ENCODE measurements at places on chromosomes 2 and 18.

DNA sequence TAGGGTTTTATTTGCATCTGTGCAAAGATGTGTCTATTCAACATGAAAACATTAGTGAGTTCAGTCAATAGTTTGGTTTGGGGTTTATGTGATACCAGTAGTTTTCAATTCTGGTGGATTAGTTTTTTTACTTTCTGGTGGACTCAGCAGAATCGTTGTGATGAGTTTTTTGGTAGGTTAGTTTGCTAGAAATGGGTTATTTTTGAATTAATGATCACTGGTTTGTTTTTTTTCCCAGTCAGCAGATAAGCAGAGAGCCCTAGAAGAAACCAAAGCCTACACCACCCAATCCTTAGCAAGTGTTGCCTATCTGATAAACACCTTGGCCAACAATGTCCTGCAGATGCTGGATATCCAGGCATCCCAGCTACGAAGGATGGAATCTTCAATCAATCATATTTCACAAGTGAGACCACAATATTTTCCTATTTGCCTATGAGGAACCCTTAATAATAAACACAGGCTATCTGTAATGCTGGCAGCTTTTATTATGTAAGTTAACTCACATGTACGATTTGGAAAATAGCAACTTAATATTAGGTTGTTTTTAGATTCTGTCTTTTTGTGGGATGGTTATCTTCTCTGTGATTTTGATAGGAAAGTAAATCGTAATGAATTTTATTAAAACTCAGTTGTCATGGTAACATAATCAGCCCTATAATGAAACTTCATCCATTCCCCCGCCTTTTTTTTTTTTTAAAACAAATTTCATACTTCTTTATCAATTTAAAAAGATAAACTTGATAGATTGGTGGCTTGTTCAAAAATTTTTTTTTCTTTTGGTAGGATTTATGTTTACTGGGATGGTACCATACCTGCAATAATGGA is 38.7 kb downstream of the ABI2 start:
- no peaks in the 10 kb centered on the region for H3K4me1 ChIP-seq
- H3K4me3 ChIP-seq = no peak overlapping the region
- H3K36me3 ChIP-seq = peaks cover 13% of the 10 kb centered on the region
- DNase-seq = no peak

DNA sequence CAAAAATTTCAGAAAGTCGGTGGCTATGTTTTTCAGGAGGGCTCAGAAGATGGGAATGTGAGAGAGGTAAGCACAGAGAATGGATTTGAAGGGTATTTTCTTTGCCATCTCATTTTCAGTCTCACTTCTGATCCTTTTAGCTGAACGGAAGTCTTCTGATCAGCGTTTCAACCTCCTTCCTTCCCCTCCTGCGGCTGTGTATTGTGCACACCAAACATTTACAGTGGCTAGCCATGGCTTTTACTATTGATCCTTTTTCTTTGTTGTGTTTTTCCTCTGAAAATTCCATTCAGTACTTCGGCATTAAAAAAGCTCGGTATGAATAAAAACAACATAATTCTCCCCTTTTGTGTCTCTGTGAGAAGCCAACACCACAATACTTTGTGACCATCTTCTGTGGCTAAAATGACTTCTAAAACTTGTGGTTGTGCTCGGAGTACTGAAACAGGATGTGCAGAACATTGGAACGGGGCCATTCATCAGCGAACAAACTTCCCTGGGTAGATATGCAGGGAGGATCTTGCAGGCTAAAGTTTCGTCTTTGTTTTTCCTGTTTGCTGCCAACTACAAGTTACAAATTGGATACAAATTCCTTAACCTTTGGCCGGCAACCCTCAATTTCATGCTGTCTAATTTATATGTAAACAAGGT is 260.8 kb upstream of the FAM98A start:
- no peak overlapping the region for H3K4me3 ChIP-seq
- H3K27me3 ChIP-seq = no peaks in the 10 kb centered on the region
- H3K4me1 ChIP-seq = no peaks in the 10 kb centered on the region
- H3K27ac ChIP-seq = no peak overlapping the region

- no peaks in the 10 kb centered on the region for H3K4me1 ChIP-seq
- H3K36me3 ChIP-seq = peaks cover 38% of the 10 kb centered on the region
- H3K4me3 ChIP-seq = no peak overlapping the region
- H3K27ac ChIP-seq = no peak overlapping the region
- no peaks in the 10 kb centered on the region for H3K27me3 ChIP-seq
These were observed 67.3 kb downstream of the GORASP2 start for GRCh38 chr2:170996316-170996715.

- peaks cover 1% of the 10 kb centered on the region for H3K27me3 ChIP-seq
- no peaks in the 10 kb centered on the region for H3K4me1 ChIP-seq
- no peak overlapping the region for H3K4me3 ChIP-seq
- no peak for DNase-seq
These were observed 229.0 kb downstream of the MREG start for GRCh38 chr2:215784371-215784783.

GRCh38 chr2:3522961-3523421 is 3.7 kb upstream of the ADI1 start:
- no peak overlapping the region for H3K4me3 ChIP-seq
- no peak for DNase-seq
- H3K36me3 ChIP-seq = peaks cover 5% of the 10 kb centered on the region
- H3K27me3 ChIP-seq = peaks cover 3% of the 10 kb centered on the region
- no peak overlapping the region for H3K27ac ChIP-seq
- H3K4me1 ChIP-seq = peaks cover 30% of the 10 kb centered on the region

- H3K27ac ChIP-seq = no peak overlapping the region
- no peaks in the 10 kb centered on the region for H3K36me3 ChIP-seq
- no peak overlapping the region for H3K4me3 ChIP-seq
These were observed 52.2 kb upstream of the KCNH7 start for GRCh38 chr2:162890690-162891311.

- no peaks in the 10 kb centered on the region for H3K27me3 ChIP-seq
- no peaks in the 10 kb centered on the region for H3K36me3 ChIP-seq
- no peaks in the 10 kb centered on the region for H3K4me1 ChIP-seq
- H3K4me3 ChIP-seq = no peak within 1 kb of the TSS
These were observed at the start of gene SFTPB for GRCh38 chr2:85668009-85668856. TSS of gene SFTPB (minus strand) at chr2:85668199. CDS start at chr2:85668183, 16 bp downstream.

- H3K4me3 ChIP-seq = no peak overlapping the region
- DNase-seq = no peak
- H3K4me1 ChIP-seq = no peaks in the 10 kb centered on the region
- no peaks in the 10 kb centered on the region for H3K36me3 ChIP-seq
- H3K27ac ChIP-seq = no peak overlapping the region
These were observed 527.5 kb downstream of the GALR1 start for GRCh38 chr18:77777163-77777562.

GRCh38 chr2:80258793-80259192 is 45.8 kb downstream of the LRRTM1 start:
- no peak overlapping the region for H3K4me3 ChIP-seq
- H3K36me3 ChIP-seq = no peaks in the 10 kb centered on the region
- H3K27me3 ChIP-seq = no peaks in the 10 kb centered on the region
- H3K4me1 ChIP-seq = no peaks in the 10 kb centered on the region
- no peak for DNase-seq

DNA sequence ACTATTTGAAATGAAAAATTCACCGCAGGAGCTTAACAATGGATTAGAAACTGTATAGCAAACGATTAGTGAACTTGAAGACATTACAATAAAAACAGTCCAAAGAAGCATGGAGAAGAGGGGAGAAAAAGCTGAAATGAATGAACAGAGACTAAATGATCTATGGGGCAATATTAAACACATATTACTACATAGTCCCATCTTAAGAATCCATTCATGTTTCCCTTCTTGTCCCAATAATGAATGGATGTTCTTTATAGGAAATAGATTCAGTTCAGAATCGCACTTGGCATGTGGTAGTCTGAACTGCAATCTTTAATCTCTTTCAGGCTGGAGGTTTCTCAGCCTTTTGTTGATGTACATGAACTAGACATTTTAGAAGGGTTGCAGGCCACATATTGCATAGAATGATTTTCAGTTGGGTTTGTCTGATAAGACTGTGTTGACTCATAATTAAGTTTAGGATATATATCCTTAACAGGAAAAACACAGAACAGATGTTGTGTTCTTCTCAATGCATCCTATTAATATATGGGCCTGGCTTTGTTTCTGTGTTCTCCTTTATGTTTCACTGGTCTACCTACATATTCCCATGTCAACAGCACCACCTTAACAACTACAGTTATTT is 27.9 kb downstream of the CCDC88A start:
- H3K4me1 ChIP-seq = no peaks in the 10 kb centered on the region
- H3K27ac ChIP-seq = no peak overlapping the region
- DNase-seq = no peak
- H3K27me3 ChIP-seq = no peaks in the 10 kb centered on the region

- no peak overlapping the region for H3K4me3 ChIP-seq
- no peak overlapping the region for H3K27ac ChIP-seq
- DNase-seq = no peak
- H3K27me3 ChIP-seq = no peaks in the 10 kb centered on the region
- H3K36me3 ChIP-seq = no peaks in the 10 kb centered on the region
These were observed 7.4 kb downstream of the TFPI start for GRCh38 chr2:187546762-187547333.

GRCh38 chr2:29834036-29834540 is 87.3 kb downstream of the ALK start:
- H3K4me1 ChIP-seq = no peaks in the 10 kb centered on the region
- H3K36me3 ChIP-seq = no peaks in the 10 kb centered on the region
- H3K4me3 ChIP-seq = no peak overlapping the region
- no peak overlapping the region for H3K27ac ChIP-seq

DNA sequence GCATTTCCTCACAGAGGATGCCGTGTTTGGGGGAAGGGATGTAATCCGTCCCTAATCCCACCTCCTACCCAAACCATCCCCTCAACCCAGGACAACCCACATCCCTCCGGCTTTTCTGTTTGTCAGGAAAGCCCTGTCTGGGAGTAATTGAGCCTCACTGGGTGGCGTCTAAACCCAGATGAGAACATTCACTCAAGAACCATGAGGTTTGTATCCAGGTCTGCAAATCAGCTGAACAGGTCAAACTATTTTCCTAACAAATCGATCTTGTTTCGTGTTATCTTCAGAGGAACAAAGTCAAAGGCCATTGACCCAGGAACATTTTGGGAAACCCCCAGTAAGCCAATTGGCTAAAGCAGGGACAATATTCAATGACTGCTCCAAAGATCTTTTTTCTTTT is 25.7 kb downstream of the CYP27C1 start:
- peaks cover 6% of the 10 kb centered on the region for H3K4me1 ChIP-seq
- no peak for DNase-seq
- H3K36me3 ChIP-seq = no peaks in the 10 kb centered on the region

DNA sequence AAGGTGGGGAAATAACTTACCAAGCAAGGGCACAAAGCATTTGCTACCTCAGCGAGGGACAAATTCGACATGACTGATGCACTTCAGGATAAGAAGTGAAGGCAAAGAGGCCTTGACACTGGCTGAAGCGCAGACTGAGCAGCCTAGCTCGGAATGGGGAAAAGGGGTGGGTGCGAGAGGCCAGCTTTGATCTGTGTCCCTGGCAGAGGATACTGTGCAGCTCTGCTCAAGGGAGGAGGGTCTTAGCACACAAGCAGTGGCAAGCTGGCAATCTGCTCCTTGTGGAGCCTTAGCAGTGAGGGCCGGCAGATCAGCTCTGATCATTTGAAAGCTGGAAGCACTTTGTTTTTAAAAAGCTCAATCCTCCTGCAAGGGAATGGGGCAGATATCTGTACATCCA is 222.3 kb downstream of the ZBTB7C start:
- no peak overlapping the region for H3K27ac ChIP-seq
- no peak overlapping the region for H3K4me3 ChIP-seq
- no peak for DNase-seq
- no peaks in the 10 kb centered on the region for H3K4me1 ChIP-seq

DNA sequence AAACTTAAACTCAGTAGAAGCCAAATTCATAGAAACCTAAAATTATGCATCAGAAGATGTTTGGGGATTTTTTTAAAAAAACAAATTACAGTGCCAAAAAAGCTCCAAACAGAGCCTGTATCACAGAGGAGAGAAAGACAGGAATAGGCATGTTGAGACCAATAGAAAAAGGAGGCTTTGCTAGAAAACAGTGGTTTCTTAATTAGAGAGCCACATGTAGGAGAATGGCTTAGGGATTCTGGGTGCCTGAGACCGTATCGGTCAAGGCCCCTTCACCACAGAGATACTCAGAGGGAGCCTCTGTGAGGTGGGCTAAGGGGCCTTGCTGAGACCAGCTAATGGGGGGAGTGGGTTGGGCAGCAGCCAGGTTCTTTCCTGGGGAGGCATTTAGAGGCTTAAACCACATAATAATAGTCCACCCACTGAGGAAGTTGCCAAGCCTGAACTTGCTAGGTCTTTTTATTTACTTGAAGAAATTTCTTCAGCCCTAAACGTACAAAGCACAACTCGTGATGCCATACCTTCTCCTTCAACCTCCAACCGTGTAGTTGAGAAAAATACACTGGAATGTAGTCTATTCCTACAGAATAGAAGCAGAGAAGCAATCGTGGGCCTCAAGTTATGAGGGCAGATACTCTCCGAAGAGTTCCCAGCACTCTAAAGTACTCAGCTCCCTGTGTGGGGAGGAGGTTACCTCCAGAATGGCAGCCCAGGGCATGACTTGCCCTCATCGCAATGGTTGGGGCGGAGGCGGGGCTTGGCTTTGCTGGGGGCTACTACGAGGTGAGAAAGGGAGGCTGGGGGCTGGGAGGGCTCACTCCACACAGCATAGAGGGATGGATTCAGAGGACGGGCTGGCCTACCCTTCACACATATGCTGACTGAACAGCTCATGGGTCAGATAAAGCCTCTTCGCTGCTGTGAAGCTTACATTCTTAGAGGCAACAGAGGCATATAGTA is 237.9 kb downstream of the TPGS2 start:
- no peaks in the 10 kb centered on the region for H3K4me1 ChIP-seq
- no peaks in the 10 kb centered on the region for H3K27me3 ChIP-seq
- no peaks in the 10 kb centered on the region for H3K36me3 ChIP-seq
- no peak overlapping the region for H3K4me3 ChIP-seq
- H3K27ac ChIP-seq = no peak overlapping the region

DNA sequence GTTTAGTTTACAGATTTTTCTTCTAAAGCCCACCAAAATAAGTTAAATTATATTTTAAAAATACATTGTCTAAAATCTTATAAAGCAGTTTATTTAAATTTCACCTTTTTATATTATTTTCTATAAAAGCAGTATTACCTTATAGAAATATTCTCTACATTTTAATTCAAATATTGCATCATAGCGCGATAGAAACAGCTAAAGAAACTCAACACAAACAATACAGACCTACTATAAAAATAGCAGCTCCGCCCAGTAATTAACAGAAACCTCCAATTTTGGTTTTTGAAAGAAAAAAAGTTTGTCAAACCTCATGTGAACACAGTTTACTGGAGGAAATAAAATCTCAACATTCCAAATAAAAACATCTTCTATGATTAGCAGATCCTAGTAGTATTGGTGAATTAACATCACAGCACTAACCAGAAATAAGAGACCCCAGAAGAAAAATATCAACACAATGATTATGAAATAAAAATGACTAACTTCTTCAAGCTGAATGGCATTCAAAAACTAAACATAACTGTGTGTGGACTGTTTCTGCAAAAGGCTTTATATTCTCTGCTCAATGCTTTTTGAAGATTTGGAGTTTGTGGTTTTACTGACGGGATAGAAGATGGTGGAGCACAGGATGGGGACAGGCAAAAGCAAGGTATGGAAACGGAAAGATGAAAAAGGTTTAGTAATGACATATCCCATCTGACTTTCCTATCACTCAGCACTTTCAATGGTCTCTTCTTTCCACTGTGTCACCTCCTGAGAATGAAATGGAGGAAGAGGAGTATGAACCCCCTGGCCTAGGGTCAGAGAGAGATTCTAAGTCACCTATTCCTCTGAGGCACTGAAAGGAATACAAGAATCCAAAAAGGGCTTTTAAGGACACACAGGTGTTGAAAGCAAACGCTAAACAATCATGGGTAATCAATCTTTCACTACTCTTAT is 17.5 kb downstream of the MAP4K3 start:
- H3K4me1 ChIP-seq = peaks cover 46% of the 10 kb centered on the region
- no peaks in the 10 kb centered on the region for H3K27me3 ChIP-seq
- no peaks in the 10 kb centered on the region for H3K36me3 ChIP-seq
- no peak overlapping the region for H3K27ac ChIP-seq
- no peak for DNase-seq
- H3K4me3 ChIP-seq = no peak overlapping the region

Measured in activated naive CD8-positive, alpha-beta T cell treated with anti-CD3 and anti-CD28 coated beads, Interleukin-2, amount 50 U/mL, for 24 hours (primary cell).